Stimulated activated CD8-positive, alpha-beta memory T cell treated with anti-CD3 and anti-CD28 coated beads, Interleukin-2, amount 100 ng/mL, for 48 hours (primary cell): ENCODE measurements at places on chromosomes 12 and 14.

GRCh38 chr14:94673781-94674231 lies 61.6 kb downstream of the SERPINA3 start:
- DNase-seq, result no peak

- no peak for DNase-seq
Observed at GRCh38 chr14:32059702-32060101, 17.4 kb upstream of the ARHGAP5 start.

DNA sequence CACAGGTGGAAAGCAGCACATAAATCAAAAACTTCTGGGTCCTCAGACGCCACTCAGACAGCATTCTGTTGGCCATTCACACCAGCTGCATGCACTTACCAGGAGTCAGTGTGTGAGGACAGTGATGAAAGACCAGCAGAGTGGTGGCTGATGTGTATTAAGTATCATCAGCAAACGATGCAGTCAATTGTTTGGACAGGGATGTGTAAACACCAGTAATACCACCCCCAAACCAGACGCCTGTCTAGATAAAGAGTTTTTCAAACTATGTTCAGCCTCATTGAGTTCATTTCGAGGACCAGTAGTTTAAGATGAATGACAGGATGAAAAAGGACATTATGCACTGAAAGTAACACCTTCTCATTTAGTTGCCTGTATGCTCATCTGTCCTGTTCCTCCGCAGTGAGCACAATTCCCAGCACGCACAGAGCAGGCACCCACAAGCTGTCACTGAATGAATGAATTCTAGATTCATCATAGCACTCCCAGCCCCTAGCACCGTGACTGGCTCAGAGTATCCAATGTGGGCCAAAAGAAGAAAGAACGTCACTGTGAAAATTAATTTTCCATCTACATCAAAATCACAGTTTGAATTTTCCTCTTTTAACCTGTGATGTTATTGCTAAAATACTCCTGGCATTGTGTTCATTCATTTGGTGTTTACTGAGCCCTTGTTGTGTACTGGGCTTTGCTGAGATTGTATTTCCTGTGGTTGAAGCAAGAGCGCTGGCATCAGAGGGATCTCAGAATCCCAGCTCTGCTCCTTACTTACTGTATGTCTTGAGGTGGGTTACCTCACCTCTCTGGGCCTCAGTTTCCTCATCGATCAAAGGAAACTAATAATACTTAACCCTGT lies 124.8 kb upstream of the NOS1 start:
- DNase-seq, result no peak

- DNase-seq, result no peak
Observed at GRCh38 chr12:56716933-56717880, 7.9 kb downstream of the NACA start.

- no peak for DNase-seq
Observed at GRCh38 chr12:57012600-57013465, 3.5 kb downstream of the TAC3 start.

DNA sequence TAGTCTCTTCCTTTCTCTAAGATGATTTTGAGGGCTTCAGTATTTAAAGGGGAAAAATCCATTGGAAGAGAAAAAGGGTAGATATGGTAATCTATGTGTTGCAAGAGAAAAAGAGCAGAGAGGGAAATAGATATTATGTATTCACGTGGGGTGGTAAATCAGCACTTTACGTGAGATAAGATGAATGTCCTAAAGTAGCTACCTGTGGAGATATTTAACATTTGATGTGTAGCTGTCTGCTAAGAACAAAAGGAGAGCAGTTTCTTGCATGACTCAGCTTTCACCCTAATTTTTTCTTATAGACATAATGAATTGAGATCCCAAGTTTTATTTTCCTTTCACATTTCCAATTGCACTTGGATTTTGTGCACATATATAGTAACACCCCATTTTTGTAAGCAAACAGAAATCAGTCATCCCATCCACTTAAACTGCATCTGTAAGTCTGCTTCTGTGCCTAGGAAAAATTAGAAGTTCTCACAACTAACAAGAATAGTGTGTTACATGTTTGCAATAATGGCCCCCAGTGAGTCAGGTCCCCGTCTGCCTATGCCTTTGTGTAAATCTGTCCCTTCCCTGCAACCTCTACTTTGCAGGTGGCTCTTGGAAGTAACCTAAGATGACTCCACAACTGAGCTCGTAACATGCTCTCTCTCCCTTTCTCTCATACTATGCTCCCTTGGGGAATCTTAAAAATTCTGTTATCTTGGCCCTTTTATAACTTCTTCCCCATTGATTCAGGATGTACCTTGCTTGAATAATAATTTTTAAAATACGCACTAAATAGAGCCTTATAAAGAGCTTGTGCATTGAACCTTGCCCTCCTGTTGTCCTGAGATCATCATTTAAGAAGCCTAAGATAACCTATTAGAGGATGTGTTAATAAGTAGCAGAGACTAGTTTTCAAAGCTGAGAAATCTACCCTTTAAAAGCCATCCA lies 3.7 kb downstream of the TMTC3 start:
- no peak for DNase-seq

GRCh38 chr12:7948589-7949260 lies 12.7 kb upstream of the SLC2A3 start:
- no peak for DNase-seq

DNA sequence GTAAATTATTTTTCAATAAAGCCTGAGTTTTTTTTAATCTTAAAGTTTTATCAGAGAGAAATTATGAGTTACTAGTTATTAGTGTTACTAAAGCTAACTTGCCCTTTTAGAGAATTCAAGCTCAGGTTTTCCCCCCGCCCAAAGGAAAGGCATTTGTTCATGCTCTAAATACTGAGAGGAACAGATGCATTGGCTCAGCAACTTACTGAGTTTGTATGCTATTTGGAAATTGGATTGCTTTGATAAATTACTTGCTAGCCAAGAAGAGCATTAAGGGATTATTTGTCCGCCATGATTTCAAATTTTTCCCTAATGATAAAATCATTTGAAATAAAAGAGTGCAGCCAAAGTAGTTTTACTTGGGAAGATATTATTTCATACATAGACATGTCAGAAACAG lies 149.4 kb downstream of the METTL25 start:
- DNase-seq, result no peak
